ENCODE measurements at places on chromosomes 5 and 9.
A peak's percentile ranks its signal among the peaks of the same experiment; 100 is the strongest.

DNA sequence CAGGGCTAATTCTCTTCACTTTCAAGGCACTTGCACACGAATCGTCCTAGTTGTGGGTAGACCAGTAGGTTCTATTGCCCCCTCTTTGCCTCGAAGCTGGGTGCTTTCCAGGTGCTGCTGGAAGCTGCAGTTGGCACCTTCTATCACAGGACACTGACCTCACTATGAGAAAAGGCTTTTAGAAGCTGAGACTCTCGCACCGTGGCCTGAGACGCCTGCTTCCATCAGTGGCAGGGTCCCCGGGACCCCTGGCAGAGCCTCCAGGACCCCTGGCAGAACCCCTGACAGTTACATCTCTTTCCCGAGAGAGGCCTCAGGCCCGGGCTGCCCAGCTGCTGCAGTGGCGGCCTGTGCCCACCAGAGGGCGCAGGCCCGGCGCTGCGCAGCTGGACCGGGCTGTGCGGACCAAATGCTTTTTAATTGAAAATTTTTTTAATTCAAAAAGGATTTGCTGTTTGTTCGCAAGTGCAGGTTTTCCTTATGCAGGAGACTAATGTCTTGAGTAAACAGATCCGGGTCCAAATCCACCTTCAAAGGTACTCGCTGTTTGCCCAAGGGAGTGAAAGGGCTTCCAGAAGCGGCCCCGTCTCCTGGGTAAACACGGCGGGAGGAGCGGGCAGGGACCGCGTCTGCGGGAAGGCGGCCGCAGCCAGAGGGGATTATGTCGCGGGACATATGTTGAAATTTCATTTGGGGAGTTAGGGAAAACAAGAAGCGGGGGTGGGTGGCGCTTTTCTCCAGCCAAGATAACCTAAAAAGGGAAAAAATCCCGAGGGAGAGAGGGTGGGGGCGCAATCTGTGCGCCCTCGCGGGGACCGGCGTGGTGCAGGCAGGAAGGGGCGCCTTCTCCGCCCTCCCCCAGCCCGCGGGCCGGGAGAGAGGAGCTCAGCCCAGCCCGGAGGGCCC lies 114.5 kb upstream of the LMX1B start:
- peak; percentile 63 for DNase-seq

- DNase-seq = no peak
Observed at GRCh38 chr9:26775391-26775790, 117.2 kb downstream of the CAAP1 start.

GRCh38 chr9:76624391-76625048 lies 139.7 kb upstream of the PCA3 start:
- no peak for DNase-seq

- DNase-seq = no peak
Observed at GRCh38 chr5:137705106-137705505, 30.8 kb downstream of the KLHL3 start.

DNA sequence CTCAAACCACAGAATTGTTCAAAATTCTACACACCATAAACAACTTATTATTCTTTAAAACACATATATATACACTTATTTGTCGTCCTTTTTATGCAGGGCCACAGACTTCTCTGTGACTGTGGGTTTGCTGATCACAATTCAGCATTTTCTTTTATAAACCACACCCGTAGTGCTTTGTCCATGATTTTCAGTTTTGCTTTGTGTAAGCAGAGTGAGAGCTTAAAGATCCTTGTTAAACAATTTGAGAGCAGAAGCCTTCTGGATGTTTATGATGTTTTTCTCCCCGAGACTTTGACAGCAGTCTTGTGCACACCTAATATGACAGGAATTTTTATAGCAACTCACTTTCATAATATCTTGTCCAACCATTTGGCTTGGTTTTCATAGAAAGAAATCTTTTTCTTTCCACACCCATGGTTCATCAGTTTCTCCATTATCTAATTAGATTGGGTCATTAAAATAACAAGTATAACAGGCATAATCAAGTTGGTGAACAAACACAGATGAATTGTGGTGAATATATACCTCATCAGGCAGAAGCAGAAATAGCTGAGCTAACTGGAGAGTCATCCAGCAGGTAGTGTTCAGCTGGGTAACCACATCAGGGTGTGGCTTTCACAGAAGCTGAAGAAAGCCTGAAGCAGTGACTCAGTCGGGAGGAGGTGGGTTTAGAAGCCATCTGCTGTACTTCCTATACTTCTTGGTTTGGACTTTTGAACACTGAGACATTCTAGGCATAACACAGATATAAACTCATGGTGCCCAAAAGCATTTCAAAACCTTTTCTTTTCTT lies 232.8 kb downstream of the DOCK8 start:
- no peak for DNase-seq

Data from activated CD4-positive, CD25-positive, alpha-beta regulatory T cell treated with anti-CD3 and anti-CD28 coated beads, Interleukin-2, amount 50 U/mL, for 72 hours (primary cell).